ENCODE measurements at places on chromosomes 5 and 9.

DNA sequence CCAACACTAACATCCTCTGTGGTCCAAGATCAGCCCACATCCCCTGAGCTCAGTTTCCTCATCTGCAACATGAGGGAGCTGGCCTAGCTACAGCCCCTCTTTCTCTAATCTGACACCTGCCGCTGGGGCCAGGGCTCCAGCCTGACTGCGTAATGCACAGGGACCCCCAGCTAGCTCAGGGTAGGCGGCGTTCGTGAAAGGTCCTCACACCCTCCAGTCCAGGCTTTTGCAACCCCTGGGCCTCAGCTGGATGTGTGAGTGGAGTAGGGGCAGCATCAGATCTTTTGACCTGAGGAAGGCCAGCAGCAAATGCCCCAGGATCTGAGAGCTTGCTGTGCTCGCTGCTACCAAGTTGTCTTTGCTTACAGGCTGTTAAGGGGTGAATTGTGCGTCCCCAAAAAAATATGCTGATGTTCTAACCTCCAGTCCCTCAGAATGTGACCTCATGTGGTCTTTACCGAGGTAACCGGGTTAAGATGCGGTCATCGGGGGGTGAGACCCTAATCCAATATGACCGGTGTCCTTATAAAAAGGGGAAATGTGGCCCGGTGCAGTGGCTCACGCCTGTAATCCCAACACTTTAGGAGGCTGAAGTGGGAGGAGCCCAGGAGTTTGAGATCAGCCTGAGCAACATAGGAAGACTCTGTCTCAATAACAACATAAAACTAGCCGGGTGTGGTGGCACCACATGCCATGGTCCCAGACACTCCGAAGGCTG lies 47.8 kb downstream of the PLPP7 start:
- DNase-seq, result no peak

DNA sequence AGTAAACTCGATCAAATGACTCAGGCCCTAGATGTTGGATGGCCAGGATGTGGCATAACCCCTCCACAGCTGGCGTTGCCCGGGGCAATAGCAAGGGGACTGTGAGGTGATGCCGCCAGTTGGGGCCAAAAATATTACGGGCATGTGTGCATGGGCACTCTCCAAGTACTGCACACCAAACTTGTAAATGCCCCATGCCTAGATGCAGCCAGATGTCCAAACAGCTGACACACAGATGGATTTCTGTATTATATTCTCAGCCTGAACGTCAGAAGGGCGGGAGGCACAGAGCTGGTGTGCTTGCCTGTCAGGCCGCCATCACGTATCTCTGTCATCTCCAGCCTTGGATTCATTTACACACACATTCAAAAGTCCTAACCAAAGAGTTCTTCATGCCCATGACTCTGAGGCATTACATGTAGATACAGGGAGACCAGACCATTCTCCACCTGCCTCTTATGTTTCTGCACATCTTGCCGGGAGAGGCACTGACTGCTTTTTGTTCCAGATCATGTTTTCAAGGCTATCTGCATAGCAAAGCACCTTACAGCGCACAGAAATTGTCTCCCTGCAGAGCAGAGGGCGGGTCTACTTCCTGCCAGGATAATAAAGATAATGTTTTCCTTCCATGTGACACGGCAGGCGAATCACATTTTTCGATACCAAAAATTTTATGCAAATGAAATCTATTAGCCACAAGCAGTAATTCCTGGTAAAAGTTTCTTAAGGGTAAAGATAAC lies 200.9 kb upstream of the ADAMTS16 start:
- DNase-seq, result no peak

DNA sequence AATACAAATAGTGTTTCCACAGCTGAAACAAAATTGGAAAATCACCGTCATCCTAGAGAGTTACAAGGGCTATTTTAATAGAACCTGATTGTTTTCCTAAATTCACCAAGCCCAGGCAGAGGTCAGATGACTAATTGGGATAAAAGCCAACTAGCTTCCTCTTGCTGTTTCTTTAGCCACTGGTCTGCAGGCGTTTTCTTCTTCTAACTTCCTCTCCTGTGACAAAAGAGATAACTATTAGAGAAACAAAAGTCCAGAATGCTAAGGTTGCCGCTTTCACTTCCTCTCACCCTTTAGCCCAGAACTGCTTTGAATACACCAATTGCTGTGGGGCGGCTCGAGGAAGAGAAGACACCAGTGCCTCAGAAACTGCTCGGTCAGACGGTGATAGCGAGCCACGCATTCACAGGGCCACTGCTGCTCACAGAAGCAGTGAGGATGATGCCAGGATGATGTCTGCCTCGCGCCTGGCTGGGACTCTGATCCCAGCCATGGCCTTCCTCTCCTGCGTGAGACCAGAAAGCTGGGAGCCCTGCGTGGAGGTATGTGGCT lies at the start of gene TLR4:
Gene TLR4, plus strand, starts transcription at position 380 of the 552 bp plus-strand sequence. Its CDS starts 70 bp downstream, at position 450.
- peak; percentile 85 for DNase-seq

DNA sequence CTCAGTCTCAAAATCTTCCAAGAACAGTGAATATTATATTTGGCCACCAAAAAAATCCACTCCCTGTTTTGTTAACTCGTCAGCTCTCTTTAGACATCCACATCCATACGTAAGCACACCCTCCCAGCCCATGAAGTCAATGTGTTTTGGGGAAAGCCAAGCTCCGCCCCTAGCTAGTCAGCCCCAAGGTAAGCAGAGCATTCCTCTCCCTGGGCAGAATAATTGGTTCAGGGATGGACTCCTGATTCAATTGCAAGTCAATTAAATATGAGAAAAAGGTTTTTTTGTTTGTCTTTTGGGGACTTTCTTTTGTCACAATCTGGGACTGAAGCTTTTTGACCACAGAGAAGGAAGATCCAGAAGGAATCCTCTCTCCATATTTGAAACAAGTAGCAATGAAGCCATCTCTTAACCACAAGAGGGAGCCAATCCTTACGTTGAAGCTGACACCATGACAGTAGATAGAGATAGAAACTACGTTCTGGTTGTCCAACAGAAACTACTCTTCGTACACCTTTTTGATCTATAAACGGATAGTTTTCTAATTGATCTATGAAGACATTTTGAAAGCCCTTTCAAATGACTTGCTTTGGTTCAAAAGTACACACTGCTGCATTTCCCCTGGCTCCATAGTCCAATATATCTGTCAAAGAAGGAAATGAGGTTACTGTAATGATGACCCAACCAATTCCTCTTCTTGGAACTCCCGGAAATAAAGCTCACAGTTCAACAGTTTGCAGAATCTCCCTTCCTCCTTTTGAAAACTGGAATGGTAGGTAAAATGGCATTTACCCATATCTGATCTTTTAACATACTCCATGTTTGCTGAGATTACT lies 166.4 kb downstream of the TLE1 start:
- DNase-seq, result peak; percentile 76

DNA sequence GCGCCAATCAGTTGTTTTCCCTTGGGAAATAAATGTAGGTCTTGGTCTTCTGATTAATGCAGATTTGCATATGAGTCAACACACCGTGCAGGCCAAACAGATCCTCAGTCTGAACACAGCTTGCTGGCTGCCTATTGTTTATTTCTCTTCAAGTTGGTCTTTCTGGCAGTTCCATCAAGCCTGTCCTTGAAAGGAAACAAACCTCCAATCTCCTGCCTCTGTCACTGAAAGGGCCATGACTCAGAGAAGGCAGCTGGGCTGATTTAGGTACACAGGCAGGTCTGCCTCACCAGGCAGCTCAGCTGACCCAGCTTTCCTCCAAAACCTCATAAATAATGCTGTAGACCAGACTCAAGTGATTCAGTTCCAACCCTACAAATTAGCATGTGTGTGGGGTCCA lies 175.9 kb downstream of the MAN2A1 start:
- peak; percentile 99 for DNase-seq

GRCh38 chr9:105241356-105242043 lies 3.0 kb upstream of the SLC44A1 start:
- no peak for DNase-seq

DNA sequence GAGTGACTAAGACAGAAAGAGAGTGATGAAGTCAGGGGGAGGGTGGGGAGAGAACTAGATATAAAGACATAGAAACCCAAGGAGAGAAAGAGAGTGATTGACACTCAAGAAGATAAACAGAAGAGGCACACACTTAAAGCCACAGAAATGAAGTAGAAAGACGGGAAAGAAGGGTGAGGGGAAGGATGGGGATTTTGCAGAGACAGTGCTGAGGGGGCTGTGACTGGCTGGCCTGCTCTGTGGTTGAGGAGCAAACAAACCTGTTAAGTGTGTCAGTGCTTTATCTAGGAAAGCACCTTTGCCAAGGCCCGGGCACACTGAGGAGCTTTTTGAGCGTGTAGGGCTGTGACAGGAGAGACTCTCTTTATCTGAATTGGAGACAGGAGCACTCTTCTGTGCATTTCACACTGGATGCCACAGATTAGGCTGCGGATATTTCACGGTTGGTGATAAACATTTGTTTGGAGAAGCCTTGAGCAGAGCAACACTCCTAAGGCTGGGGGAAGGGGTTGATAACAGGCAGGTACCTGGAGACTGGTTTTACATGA lies 109.1 kb downstream of the DOCK2 start:
- no peak for DNase-seq

Data from fibroblast of mammary gland (primary cell).